Non-pigmented ciliary epithelial cell (primary cell): ENCODE measurements at places on chromosomes 3 and 15.

DNA sequence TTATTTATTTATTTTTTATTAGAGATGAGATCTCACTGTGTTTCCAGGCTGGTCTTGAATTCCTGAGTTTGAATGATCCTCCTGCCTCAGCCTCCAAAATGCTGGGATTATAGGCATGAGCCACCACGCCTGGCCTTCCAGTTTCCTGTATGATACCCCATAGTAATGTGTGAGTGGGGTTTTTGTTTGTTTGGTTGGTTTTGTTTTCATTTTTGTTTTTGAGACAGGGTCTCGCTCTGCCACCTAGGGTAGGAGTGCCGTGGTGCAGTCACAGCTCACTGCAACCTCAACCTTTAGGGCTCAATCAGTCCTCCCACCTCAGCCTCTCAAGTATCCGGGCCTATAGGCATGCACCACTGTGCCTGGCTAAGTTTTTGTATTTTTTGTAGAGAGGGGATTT, 30.9 kb downstream of the GOLM2 start:
- DNase-seq, result no peak

GRCh38 chr3:123123716-123124616, 57.1 kb downstream of the PDIA5 start:
- DNase-seq, result no peak

GRCh38 chr15:43370310-43370974, 401 bp downstream of the ZSCAN29 start:
- no peak for DNase-seq

DNA sequence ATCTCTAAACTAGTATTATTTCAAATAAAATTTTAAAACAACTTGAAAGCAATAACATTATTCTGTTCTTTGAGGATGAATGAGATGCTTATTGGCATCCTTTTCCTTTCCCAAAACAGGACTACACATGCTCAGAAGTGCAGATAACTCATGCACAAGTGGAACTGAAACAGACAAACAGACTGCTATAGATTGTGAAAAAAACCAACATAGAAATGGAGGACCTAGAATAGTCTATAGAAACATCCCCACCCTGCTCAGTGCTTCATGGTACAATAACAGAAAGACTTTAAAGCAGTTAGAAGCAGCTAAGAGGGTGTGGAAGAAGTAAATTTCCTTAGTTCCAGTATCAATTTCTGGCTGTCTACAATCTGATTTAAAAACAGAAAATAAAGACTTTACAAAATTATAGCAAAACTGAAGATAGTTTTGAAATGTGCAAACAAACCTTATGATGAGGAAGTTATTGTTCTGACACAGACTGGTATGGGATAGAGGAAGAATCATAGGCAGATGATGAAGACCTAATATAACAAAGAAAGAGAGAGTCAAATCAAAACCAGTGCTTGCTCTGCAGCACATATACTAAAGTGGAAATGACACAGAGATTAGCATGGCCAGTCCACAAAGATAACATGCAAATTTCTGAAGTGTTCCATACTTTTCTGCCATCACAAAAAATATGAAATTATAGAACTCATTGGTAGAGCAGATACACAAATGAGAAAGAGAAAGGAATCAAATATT, 1025.4 kb downstream of the SQOR start:
- no peak for DNase-seq

GRCh38 chr15:34726406-34727100, 28.2 kb downstream of the GJD2 start:
- no peak for DNase-seq

GRCh38 chr3:62602129-62602770, 228.9 kb upstream of the FEZF2 start:
- no peak for DNase-seq

- DNase-seq, result no peak
These were observed 28.8 kb upstream of the UBL7 start for GRCh38 chr15:74489518-74490338.

DNA sequence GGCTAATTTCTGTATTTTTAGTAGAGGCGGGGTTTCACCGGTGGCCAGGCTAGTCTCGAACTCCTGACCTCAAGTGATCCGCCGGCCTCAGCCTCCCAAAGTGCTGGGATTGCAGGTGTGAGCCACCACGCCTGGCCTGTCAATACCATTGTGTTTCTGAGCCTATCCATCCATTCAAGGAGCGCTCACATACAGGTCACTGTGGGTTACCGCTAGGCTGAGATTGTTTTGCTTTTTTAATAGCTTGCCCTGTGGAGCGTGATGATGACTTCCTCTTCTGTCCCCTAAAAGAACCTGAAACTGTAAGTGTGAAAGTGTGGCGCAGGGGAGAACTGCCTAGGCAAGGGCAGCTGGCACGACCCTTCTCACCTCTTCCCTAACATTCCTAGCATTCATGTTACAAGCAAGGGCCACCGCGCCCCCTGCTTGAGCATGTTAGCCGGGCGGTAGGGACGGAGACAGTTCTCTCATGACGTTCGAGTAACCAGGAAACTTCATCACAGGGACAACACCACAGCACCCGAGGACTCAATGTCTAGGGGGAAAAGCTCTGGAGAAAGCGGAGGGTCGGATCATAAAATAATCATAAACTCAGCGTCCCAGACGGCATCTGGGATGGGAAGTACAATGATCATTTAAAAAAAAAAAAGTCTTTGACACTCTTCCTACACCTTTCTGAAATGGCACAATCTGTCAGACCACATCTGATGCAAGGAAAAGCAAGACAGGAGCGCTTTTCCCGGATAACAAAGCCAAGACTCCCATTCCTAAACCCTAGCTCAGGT, 790 bp downstream of the LAMP3 start:
- no peak for DNase-seq

DNA sequence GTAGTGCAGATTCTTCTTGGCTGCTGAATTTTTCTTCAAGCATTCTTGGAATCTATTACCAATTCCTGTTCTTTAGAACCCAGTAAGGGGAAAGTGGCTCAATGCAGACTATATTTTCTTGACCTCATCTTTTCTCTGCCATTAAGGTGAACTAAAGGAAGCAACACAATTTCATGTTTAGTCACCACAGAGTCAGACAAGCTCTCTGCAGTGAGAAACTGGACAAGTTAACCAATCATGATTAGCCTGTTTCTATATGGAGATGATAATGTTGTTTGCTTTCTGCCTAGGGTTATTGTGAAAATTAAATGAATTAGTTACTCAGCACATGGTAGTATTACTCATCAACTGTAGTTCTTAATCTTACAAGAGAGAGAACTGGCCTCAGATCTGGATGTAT, 1075.1 kb downstream of the AGBL1 start:
- no peak for DNase-seq

DNA sequence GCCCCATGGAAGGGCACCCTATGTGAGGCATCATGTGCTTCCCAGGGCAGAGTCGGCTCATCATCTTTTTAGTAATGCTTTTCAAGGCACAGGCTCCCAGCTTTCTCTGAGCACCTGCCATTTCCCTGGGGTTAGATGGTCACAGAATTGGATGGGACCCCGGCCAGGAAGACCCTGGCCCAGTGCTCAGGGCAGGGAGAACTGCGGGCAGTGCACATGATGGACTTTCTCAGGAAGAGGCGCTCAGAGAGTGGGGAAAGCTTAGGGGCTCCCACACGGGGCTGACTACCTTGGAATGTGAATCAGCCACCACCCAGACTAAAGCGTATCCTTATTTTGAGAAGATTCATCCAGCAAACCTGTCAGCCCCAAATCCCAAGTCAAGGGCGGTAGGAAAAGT, 16.5 kb upstream of the SKOR1 start:
- DNase-seq, result no peak

DNA sequence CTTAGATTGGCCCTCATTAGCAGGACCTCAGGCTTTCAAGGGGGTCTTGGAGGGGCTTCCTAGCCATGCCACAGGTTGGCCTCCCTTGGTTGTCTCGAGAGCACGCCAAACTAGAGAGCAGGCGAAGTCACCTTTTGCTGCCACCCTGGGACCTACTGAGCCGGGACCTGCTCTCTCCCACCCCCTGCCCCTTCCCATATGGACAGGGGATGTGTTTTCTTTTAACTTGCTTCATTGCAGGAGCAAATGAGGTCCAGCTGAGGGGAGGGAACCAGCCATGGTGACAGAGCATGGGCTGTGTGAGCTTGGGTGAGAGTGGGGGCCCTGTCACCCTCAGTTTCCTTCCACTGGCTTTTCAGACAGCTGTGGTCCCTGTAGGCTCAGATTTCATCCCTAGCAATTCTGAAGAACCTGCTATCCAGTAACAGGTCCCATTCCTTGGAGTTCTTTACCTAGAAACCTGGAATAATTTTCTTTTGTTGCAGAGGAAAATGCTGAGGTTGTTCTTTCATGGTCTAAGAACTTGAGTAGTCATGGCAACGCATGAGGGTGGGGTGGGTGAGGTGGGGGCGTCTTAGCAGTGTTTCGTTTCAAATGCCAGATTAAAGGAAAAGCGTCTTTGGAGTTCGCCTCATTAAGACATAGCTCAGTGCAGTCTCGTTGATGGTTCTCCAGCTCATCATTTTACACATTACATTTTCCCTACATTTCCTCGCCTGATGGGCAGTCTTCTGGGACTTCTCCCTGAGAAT, 20.1 kb upstream of the MAGEF1 start:
- no peak for DNase-seq

GRCh38 chr3:111803123-111803593, 55.9 kb upstream of the PHLDB2 start:
- DNase-seq, result peak; percentile 93
